ENCODE measurements at places on chromosomes 7 and 10.

GRCh38 chr7:47291461-47292081, 290.3 kb downstream of the TNS3 start:
- peaks cover 8% of the 10 kb centered on the region for H3K4me1 ChIP-seq
- H3K4me3 ChIP-seq, result no peak overlapping the region
- H3K27me3 ChIP-seq, result no peaks in the 10 kb centered on the region
- DNase-seq, result no peak

DNA sequence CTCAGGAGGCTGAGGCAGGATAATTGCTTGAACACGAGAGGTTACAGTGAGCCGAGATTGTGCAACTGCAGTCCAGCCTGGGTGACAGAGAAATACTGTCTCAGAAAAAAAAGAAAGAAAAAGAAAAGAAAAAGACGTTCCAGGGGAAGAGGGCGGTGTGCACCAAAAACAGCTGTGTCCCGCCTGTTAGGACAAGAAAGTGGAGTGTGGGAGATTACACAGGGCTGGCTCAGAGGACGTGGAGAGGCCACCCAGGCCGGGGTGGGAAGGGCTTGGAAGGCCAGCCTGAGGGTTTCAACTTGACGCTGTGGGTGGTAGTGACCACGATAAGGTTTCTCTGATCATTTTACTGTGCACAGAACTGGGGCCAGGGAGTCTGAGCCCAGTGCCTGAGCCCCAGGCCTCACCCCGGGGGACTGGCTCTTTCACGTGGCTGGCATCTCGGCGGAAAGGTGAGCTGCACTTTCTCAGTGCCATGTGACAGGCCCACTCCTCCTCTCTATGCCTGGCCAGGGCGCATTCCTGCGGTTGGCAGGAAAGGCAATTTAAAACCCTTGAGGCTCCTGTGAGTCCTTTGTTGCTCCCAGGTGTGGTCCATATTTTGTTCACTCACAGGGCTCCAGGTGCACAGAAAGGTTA, 13.9 kb downstream of the RHBDD2 start:
- H3K4me1 ChIP-seq, result peaks cover 3% of the 10 kb centered on the region
- no peaks in the 10 kb centered on the region for H3K27me3 ChIP-seq
- no peak overlapping the region for H3K4me3 ChIP-seq

GRCh38 chr7:98559958-98560357, 57.1 kb upstream of the NPTX2 start:
- no peaks in the 10 kb centered on the region for H3K27me3 ChIP-seq
- no peak overlapping the region for H3K27ac ChIP-seq
- no peak for DNase-seq
- no peak overlapping the region for H3K4me3 ChIP-seq
- H3K4me1 ChIP-seq, result no peaks in the 10 kb centered on the region

DNA sequence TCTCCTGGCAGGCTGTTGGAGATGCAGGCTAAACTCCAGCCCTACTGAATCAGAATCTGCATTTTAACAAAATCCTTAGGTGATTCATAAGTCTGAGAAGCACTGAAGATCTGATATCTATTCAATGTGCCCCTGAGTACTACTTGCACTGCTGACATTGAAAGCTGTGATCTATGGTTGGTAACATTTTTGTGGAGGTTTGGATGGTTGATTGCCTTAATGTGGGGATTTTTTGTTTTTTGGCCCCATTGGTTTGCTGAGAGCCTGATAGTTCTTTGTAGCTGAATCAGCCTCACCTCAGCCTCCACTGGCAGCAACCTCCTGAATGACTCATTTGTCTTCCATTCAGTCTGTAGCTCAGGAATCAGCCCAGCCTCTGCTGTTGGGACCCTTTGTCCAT, 14.7 kb upstream of the LRRN3 start:
- H3K27ac ChIP-seq, result peak overlapping the region; percentile 67
- H3K36me3 ChIP-seq, result peaks cover 15% of the 10 kb centered on the region

DNA sequence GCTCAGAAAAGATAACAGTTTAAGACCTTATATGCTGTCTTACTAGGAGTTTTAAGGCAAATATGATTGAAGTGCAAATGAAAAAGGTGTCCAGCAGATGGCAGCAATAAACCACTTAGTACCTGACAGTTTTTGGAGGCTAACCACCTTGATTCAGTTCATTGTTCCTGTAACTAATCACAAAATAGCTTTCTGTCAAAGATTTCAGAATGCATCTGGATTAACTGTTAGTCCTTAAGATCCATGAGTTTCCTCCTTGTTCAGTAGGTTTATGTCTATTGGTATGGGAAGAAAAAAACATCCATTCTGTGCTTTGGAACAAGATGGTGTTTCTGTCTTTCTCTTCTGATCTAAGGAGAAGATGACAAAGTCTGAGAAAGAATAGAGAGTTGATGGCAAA, 46.6 kb downstream of the CCSER2 start:
- no peak overlapping the region for H3K4me3 ChIP-seq
- H3K27ac ChIP-seq, result no peak overlapping the region
- H3K4me1 ChIP-seq, result peaks cover 25% of the 10 kb centered on the region
- peak; percentile 30 for DNase-seq
- no peaks in the 10 kb centered on the region for H3K27me3 ChIP-seq
- peaks cover 44% of the 10 kb centered on the region for H3K36me3 ChIP-seq

GRCh38 chr7:12643001-12643643, 44.3 kb upstream of the ARL4A start:
- H3K4me3 ChIP-seq, result no peak overlapping the region
- H3K4me1 ChIP-seq, result peaks cover 4% of the 10 kb centered on the region
- no peak for DNase-seq
- no peak overlapping the region for H3K27ac ChIP-seq
- no peaks in the 10 kb centered on the region for H3K27me3 ChIP-seq
- no peaks in the 10 kb centered on the region for H3K36me3 ChIP-seq

DNA sequence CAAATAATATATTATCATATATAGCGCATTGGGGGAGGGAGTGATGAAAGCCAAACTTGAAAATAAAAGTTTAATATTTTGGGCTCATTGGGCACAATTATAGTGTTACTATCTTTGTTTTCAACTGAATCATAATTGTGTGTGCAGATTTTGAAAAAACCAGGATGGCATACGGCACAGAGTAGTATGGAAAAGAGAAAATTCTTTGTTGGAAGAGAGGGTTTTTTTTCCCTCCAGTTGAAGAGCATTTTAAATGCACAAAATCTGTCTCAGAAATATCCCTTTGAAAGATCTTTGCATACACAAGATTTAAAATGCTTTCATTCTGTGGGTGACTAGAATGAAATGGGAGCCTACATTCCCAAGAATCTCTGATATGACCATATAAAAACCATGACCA, 269.6 kb downstream of the EXOC4 start:
- no peaks in the 10 kb centered on the region for H3K4me1 ChIP-seq
- H3K4me3 ChIP-seq, result no peak overlapping the region
- H3K27ac ChIP-seq, result no peak overlapping the region
- H3K36me3 ChIP-seq, result no peaks in the 10 kb centered on the region

GRCh38 chr10:29328983-29329382, 40.1 kb downstream of the LYZL1 start:
- no peak for DNase-seq
- no peaks in the 10 kb centered on the region for H3K36me3 ChIP-seq
- H3K4me1 ChIP-seq, result no peaks in the 10 kb centered on the region
- no peak overlapping the region for H3K4me3 ChIP-seq
- peaks cover 6% of the 10 kb centered on the region for H3K27me3 ChIP-seq

DNA sequence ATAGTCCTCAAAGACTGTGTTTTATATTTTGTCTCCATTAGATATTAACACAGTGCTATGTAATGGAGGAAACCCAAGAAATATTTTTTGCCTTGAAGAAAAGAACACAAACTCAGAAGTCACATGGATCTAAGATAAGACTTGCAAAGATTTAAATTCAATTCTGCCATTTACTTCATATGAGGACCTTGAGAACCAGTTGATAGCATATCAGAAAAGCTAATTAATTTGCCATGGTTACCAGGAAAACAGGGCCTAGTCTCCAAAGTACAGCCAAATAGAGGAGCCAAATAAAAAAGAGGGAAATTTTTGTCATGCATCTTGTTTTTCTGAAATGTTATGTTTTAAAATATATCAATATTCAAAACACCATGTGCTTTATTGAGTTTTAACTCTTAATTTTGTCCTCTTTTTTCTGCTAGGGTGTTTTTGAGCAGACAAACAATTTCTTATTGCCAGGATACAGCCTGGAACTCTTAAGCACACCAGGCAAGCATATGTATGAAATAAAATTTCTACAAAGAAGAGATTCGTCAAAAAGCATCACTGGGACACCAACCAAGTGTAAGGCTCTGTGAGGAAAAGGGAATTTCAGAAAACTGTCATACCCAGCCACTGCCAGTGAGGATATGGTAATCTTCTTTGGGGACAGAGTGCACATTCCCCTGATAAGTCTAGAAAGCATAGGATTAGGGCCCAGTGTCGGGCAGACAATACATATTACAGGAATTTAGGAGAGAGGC, 10.6 kb upstream of the TOMM7 start:
- no peaks in the 10 kb centered on the region for H3K36me3 ChIP-seq
- H3K4me3 ChIP-seq, result no peak overlapping the region
- no peaks in the 10 kb centered on the region for H3K4me1 ChIP-seq
- no peak overlapping the region for H3K27ac ChIP-seq

- H3K27ac ChIP-seq, result peak overlapping the region; percentile 100
- H3K4me3 ChIP-seq, result peak overlapping the region; percentile 69
- H3K27me3 ChIP-seq, result no peaks in the 10 kb centered on the region
- H3K4me1 ChIP-seq, result peaks cover 49% of the 10 kb centered on the region
These were observed 99.1 kb upstream of the PDGFA start for GRCh38 chr7:618539-619367.

- H3K27ac ChIP-seq, result no peak overlapping the region
- peak; percentile 26 for DNase-seq
- peaks cover 42% of the 10 kb centered on the region for H3K4me1 ChIP-seq
- H3K4me3 ChIP-seq, result no peak overlapping the region
These were observed 165.8 kb upstream of the PRSS1 start for GRCh38 chr7:142583446-142583845.
